ENCODE measurements at places on chromosomes 7 and 10.
A peak's percentile ranks its signal among the peaks of the same experiment; 100 is the strongest.

DNA sequence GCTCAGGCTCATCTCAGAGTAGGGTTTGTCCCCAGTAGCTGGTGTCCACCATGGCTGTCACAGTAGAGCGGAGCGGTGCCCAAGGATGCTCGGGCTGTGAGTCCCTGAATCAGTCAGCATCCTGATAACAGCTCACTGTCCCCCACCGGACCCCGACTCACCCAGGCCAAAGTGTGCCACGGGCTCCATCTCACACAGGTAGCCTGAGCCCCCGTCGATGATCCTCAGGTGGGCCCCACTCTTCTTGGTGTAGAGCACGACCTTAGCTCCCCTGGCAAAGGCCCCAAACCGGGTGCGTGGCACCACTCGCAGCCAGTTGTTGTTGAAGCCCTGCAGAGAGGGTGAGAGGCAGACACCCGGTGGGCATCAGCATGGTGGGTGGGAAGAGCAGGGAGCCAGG is 45.4 kb downstream of the GOLGA7B start:
- no peak for DNase-seq

GRCh38 chr7:141001122-141001521 is 13.6 kb downstream of the MRPS33 start:
- no peak for DNase-seq

DNA sequence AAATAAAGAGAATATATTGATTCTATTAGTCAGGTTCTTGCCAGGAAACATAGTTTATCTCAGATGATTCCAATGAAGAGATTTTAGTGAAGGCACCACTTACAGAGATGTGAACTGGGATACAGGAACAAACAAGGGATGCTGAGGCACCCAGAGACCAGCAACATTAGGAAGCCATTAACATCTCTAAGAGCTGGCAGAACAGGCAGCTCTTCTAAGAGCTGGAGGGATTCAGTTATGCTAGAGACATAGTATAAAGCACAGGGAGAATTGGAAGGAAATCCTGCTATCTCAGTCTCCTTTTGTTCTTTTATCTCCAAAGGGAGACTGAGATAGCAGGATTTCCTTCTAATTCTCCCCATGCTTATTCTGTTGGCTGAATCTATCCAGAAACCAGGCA is 22.0 kb downstream of the OR6B1 start:
- DNase-seq = no peak

GRCh38 chr7:26169271-26169670 is 17.3 kb downstream of the NFE2L3 start:
- no peak for DNase-seq

- no peak for DNase-seq
Measured at GRCh38 chr10:117519286-117519685, 23.3 kb upstream of the EMX2 start.

DNA sequence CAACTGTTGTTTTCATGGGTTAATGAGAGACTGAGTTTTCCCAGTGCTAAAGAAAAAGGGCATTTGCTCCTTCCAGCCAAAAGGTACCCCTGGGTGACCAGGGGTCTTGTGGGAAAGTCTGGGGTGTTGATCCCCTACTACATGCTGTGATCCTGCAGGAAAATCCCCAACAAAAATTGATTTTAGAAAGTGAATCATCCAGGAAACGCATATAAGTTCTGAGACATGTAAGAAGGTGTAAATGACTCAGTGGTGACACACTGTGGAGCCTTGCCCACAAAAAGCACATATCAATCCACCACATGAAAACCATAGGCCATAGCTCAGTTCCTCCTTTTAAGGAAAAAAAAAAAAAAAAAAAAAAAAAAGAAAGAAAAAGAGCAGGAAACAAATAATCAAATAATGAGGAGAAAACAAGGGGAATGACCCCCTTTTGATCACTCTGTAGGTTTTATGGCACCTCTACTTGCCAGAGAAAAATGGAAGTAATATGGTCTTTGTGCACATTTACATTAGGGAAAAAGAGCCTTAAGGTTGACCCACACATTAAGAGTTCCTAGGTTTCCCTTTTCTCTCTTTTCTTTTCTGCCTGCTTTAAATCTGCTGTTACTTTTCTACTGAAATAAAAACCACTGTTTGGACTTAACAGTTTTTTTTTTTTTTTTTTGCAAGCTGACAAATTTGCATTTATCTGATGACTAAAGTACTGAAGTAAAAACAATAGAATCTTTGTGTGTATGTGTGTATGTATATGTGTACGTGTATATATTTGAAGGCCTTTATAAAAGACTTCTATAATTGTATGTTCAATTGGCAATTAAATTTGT is 386.0 kb downstream of the KIF20B start:
- DNase-seq = no peak

- DNase-seq = peak; percentile 63
Measured at GRCh38 chr10:14873090-14873760, 5.4 kb upstream of the SUV39H2 start.

All from hematopoietic multipotent progenitor cell treated with erythropoietin and hydrocortisone succinate and interleukin-3 and kit ligand, for 8 days (in vitro differentiated cells).